Kidney capillary endothelial cell (primary cell): ENCODE measurements at places on chromosomes 4 and X.

DNA sequence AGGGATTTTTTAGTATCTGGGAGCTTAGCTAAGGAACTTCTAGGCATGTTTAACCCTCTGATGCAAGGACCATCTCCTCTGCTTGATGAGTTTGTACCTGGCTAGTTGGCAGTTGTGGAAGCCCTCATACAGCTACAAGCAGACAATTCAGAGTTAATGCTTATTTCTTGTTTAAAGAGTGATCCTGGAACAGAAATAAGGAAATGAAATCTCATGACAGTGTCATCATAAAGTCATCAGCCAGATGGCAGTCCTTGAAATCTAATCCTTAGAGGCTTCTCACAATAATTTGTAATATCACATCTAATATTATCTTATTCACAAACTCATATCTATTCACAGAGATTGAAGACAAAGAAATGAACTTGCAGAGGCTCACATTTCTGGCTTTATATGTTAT, 581.6 kb upstream of the FTHL17 start:
- no peak for DNase-seq

- no peak for DNase-seq
These were observed 90.8 kb upstream of the SHISA3 start for GRCh38 chr4:42306221-42307109.

DNA sequence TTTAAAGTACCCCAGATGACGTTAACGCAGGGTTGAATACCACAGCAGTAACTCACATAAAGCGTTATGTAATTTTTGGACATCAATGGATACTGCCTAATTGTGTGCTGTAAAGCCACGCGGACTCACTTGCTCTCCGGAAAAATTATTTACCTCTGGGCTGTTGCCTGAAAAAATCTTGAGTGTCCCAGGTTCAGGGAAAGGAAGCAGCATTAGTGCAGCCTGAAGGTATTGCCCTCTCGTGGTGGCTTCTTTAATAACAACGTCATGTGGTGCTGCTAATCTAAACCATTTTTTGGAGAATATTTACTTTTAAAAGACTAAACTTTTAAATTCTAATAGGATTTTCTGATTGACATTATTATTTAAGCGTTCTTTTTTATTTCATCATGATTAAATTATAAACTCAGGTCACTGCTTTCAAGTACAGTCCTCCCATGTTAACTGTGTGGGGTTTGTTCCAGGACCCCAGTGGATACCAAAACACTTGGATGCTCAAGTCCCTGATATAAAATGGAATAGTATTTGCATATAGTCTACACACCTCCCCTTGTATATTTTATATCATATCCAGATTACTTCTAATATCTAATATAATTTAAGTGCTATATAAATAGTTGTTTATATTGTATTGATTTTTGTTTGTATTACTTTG, 384.8 kb downstream of the FAM133A start:
- DNase-seq = peak; percentile 4

DNA sequence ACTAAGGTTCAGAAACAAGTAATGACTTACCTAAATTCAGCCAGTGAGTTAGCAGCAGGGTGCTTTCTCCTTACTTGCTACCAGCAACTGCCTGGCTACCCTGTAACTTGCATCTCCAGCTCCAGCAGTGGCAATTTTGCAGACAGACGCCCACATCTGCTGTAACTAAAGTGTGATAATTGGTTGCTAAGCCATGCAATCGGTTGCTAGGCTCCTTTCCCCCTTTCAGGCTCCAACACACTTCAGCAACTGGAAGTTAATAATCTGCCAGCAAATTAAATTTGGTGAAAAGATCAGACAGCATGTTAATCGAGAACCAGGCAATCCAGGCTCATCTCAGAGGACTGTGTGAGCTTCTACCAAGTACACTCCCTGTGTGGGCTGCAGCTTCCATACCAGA, 24.2 kb upstream of the ARHGEF9 start:
- no peak for DNase-seq

GRCh38 chr4:146379744-146380143, 142.0 kb downstream of the SLC10A7 start:
- no peak for DNase-seq

DNA sequence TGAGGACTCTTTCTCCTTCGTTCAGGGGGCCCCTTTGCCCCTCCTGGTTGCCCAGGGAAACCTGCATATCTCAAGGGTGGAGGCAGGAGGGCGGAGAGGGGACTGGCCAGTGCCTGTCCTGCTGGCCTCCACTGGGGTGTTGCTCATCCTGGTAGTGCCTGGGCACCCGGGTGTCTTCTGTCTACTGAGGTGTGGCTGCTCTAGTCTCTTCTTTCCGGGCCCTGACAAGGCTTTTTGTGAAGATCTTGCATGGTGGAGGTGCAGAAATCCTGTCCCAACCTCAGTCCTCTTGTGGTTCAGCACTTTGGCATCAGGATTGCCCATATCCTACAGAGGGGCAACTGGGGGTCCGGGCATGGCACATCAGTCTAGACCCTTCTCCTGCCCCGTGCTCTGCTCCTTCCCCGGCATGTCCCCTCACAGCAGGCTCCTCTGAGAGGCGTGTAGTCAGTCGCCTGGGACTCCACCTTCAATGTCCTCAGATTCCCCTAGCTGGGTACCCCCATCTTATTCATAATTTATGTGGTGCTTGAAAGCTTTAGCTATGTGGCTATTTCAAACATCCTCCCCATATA, 1.9 kb downstream of the CCDC110 start:
- DNase-seq = no peak

- no peak for DNase-seq
These were observed 951.1 kb downstream of the FAT4 start for GRCh38 chr4:126265888-126266287.

DNA sequence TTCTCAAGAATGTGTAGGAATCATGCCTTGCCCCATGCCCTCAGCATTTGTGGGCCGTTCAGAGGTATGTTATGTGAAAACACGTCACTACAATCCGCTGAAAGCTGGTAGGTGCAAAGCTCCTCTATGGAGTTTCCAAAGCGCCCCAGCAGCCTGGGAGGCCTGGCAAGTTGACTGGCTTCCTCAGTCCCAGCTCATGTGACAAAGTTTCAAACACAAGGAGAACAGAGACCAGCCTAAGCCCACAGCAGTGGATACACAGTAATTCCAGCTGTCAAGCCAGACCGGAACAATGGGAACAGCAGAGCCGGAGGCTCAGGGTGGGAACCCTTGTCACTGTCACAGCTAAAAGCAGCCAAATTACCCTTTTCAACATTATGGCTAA, 33.5 kb downstream of the NAT8L start:
- no peak for DNase-seq

DNA sequence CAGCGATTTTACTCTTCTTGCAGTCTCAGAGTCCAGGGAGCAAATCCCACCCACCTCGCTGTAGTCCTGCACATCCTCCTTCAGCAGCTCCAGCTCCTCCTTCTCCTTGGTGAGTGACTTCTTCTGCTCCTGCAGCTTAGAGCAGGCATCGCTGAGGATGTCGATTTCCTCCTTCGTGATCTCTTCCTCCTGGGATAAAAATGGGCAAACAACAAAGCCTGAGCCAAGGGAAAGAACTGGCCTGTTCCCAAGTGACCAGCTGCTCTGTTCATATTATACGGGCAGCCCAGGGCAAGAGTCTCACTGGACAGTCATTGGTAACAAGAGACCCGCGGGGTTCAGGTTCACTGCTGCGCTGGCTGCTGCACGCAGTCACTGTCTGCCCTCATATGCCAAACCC, 26.2 kb downstream of the FGFR3 start:
- DNase-seq = no peak

- DNase-seq = peak; percentile 15
These were observed 44.4 kb upstream of the TMSB15B start for GRCh38 chrX:103918050-103918449.

DNA sequence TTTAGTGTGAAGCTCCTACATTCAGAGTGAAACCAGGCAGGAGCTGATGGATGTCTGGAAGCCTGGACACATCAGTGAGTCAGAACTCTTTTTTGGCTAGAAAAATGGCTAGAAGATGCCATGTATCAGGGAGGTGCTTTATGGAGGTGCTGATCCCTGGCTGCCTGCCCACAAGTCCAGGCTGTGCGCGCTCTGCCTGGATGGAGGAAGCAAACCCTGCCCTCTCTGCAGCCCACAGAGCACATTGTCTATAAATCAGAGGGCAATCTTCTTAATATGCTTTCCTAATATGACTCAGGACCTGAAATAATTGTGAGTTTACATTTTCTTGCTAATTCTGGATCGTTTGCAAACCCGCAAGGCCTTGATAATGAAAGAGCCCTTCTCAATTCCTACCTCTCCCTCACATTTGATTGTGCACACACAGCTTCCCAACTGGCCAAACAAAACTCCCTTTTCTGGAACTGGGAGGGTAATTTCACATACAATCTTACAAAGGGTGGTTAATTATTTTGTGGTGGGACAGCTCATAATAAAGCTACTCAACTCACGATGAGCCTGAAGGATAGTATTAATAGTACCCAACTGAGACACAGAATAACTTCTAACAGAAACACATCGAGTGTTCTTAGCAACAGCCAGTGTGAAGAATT, 11.7 kb downstream of the MFAP3L start:
- DNase-seq = no peak

- DNase-seq = peak; percentile 42
These were observed 3.6 kb downstream of the ZXDB start for GRCh38 chrX:57595381-57595811.

DNA sequence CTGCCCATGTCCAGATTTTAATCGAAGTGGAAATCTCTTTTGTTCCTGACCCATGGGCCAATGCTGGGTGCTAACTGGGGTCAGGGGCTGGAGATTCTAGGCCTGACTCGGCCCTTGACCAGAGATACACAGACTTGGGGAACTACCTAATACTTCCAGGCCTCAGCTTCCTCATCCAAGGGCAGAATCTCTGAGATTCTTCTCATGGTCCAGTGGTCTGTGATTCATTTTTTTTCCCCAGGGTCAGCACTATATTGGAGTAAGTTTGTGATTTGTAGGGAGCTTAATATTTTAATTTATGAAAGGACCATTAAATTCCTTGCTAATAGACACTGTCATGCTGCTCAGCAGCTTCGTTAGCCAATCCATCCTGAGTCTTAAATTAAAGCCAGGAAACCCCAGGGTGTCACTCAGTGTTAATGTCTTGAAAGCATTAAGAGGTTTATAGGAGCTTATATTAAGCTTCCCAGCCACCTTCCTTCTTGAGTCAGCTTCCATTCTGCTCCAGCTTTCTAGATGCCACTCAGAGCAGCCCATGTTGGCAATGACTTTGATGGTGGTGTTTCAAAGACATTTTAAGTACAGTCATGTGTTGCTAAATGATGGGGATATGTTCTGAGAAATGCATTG, 27.0 kb upstream of the PROM1 start:
- no peak for DNase-seq

DNA sequence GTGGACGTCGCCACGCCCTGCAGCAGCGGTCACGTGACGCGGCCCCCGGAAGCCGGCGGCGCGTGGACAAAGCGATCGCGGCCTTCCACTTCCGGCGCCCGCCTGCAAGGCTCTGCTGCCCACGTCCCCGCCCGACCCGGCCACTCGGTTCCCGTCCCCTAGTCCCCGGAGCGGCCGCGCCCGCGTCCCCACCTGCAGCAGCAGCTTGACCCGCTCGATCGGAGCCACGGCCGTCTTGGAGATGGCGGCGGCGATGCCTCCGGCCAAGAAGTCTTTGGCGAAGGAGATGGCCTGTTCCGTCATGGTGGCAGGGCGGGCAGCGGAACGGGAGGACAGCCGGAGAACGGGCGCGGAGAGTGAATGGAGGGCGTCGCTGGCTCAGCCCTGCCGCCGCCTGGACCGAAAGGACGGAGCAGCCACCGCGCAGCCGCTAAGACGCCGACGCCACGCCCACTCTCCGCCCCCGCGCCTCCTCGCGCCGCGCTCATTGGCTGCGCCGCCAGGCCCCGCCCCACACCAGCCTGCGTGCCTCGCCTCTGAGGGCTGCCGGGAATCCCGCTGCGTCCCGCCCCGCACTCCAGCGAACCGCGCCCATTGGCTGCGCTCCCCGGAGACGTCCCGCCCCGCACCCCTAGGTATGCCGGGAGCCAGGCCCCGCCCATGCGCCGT, at the start of gene SLC25A6:
TSS of gene SLC25A6 (minus strand) at position 407 of the 669 bp plus-strand sequence. CDS start at position 303, 104 bp downstream.
- peak; percentile 98 for DNase-seq

DNA sequence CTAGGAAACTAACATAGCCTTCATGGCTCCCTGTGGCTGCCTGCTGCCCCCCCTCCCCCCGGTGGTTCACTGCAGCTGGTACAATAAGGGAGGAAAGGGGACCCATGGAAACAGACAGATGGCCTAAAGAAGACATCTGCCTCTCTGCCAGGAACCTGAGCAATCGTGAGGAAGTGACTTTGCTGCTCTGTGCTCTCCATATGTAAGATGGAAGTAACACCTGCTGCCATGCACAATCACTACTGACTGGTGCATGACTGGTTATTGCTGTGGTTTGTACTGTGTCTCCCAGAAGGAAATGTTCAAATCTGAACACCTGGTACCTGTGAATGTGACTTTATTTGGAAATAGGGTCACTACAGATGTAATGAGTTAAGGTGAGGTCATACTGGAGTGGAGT, 43.6 kb downstream of the CD99L2 start:
- DNase-seq = no peak

DNA sequence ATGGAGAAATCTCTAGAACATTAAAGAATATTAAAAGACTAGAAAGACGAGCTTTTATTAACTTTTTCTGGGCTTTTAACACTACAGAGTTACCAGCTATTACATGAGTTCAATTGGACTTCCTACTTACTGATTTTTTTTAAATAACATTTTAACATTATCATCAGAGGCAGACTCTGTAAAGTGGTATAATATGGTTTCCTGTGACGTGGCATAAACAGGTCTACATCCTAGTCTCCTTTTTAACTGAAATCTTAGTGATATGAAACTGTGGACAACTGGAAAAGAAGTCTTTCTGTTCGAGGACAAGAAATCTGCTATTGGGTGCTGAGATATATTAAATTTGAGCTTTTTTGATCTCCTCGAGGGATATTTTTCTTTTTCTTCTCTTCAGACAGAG, 48.7 kb upstream of the ABCG2 start:
- no peak for DNase-seq

GRCh38 chr4:86482306-86483172, 111.6 kb upstream of the PTPN13 start:
- DNase-seq = no peak

GRCh38 chr4:126701756-126702155, 931.0 kb upstream of the INTU start:
- DNase-seq = no peak

- no peak for DNase-seq
These were observed 423.3 kb downstream of the CENPC start for GRCh38 chr4:67122029-67122428.

- DNase-seq = no peak
These were observed 325.2 kb downstream of the LDB2 start for GRCh38 chr4:16573206-16573605.

- no peak for DNase-seq
These were observed 22.8 kb upstream of the HSPA4L start for GRCh38 chr4:127759228-127759820.

DNA sequence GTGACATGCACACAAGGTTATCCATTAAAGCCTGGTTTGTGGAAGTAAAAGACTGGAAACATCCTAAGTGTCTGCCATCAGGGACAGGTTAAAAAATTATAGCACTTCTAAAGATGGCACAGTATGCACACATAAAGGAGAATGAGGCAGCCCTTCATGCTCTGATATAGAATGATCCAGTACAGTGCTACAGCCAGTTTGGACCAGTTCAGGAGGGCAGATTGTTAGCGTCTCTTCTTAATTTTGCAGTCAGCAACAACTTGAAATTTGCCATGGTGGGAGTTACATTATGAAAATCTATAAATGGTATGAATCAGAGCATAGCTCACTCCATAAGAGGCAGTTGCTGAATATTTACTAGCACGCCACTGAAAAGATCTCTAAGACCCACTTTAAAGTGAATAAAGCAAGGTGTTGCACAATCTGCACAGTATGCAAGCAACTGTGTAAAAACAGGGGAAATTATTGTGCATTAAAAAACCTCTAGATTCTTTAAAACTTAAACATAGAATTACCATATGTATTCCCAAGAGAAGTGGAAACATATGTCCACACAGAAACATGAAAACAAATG, 20.3 kb upstream of the SOD3 start:
- DNase-seq = no peak
